ENCODE measurements at places on chromosomes 3 and 15.

DNA sequence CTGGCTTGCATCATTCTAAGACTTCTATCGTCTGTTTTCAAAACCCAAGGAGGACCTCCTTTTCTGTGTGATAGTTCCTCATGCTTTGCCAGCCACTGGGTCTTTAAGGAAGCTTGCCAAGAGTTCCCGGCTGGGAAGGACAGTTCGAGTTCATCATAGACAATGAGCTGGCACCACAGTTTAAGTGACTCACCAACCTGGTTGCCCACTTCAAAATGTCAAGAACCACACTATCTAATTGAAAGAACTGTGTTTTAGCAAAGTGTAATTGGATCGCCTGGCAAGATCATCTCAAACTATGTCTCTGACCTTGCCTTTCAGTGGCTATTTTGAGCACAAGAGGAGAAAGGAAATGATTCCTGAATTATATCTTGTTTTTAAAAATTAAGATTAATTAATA is 27.9 kb downstream of the SOX2 start:
- DNase-seq, result no peak

DNA sequence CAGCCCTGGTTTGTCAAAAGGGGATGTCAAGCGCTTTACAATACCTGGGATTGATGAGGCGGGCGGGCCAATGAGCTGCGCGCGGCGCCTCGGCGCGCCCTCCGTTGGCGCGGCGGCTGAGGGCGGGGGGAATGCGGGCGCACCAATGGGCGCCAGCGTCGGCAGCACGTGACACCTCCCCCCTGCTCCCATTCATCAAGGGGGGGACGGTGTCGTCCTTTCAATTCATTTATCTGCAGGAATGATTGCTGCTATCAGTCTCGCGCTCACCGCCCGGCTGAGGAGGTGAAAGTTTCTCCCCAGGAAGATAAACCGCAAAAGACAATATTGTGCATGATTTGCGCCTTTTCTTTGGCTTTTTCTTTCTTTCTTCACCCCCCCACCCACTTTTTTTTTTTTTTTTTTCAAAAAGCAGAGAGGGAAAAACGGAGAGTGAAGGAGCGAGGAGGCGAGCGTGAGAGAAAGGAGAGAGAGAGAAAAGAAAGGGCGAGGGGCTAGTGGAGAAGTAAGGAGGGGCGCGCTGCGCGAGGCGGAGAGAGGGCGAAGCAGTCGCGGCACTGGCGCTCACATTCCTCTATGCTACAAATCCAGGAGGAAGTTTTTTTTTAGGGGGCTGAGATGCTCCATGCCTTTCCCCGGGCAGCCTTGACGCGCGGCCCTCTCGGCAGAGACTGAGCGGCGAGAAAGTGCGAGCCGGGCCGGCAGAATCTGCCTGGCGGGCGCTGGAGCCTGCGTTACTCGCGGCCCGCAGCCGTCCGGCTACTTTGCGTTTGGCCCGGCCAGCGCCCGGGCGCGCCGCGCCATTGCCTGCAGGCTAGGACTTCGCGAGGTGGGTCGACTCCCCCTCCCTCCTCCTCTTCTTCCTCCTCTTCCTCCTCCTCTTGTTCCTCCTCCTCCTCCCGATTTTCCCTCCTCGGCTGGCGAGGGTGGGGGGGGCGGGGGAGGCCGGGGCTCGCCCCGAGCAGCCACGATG is at the start of gene ZIC1:
TSS of gene ZIC1 (plus strand) at position 223 of the 973 bp plus-strand sequence. CDS start at position 971, 748 bp downstream.
- DNase-seq, result no peak

- DNase-seq, result no peak
Measured at GRCh38 chr3:159532577-159532976, 456.1 kb upstream of the IL12A start.

- DNase-seq, result no peak
Measured at GRCh38 chr15:83158393-83158792, 49.2 kb downstream of the HDGFL3 start.

DNA sequence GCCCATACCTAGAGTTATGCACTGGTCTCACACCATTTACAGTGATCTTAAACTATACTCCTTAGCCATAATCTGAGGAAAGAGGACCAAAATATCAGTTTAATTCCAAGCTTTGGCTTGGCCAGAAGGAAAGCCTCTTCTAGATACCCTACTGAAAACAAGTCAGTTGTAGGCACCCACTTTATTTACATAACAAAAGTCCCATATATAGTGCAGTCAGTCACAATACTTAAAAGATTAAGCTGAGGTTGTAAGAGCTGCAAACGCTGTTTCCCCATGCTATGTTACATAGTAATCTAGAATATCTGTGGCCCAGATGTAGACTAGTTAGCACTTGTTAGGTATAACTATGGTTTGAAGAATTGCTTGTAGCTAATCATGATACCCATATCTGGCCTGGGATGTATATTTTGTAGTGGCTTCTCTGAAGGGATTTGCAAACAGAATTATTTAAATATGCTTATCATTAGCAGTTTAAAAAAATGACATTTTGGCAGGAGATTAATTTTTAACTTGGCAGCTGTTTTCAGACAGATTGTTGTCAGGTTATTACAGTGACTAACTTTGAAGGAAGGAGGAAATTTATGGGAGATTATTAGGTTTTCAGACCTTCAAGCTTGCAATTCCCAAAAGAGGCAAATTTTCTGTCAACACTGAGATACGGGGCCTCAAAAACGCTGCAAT is 160.4 kb upstream of the SLC2A2 start:
- DNase-seq, result no peak

GRCh38 chr15:85891470-85891869 is 96.7 kb upstream of the KLHL25 start:
- no peak for DNase-seq

GRCh38 chr15:83379579-83379959 is 67.6 kb upstream of the SH3GL3 start:
- no peak for DNase-seq

DNA sequence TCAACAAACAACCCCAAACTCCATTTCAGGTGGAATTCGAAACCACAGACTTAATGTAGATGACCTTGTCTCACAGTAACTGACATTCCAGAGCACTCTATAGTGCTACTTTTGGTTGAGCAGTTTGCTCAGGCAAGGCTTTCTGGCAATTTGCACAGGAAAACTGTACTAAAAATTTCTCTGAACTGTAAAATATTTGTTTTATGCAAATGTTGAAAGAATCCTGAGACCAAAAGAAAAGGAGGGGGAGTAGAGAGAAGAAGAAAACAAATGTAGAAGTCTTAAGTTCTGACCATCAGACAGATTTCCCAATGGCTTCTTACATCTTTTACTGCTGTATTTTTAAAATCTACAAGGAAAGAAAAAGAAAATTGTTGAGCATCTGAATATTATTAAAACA is 53.5 kb downstream of the DTWD1 start:
- no peak for DNase-seq

DNA sequence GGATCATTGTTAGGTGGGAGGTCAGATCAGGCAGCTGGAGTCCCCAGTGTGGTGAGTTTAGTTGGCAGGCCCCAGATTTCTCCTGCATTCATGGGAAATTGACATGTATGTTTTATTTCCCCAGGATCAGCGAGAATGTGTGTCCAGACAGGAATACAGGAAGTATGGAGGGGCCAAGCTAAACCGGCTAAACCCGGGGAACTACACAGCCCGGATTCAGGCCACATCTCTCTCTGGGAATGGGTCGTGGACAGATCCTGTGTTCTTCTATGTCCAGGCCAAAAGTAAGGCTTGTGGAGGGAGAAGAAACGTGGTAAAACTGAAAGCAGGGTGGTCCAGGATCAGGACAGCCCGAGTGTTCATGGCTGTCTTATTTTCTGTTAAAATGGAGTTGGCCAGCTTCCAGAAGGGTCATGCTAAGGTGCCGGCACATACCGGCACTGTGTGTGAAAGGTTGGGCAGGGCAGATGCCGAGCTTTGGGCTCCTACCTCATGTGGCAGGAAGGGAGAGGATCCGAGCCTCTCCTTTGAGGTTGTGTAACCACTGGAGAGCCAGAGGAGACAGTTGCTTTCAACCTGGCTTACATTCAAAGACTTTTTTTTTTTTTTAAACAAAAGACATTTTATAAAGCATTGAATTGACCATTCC is 83.1 kb downstream of the PGPEP1L start:
- DNase-seq, result no peak

DNA sequence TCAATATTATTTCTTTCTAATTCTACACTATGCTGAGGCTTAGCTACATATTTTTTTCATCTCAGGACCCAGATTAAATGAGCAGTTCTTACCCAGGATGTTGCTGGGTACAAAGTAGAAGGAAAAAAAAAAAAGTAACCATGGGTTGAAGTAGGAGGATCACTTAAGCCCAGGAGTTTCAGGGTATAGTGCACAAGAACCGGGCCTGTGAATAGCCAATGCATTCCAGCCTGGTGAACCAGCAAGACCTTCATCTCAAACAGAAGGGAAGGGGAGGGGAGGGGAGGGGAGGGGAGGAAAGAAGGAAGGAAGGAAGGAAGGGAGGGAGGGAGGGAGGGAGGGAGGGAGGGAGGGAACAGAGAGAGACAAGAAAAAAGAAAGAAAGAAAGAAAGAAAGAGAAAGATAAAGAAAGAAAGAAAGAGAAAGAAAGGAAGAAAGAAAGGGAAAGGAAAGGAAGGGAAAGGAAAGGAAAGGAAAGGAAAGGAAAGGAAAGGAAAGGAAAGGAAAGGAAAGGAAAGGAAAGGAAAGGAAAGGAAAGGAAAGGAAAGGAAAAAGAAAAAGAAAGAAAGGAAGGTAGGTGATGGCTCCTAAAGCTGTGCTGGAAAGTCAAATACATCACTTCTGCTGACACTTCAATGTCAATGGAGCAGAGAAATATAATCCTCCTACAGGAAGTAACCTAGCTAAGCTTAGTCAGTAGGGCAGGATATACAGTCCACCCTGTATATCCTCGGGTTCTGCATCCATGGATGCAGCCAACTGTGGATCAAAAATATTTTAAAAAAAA is 206.8 kb upstream of the TGFBR2 start:
- DNase-seq, result no peak

- no peak for DNase-seq
Measured at GRCh38 chr3:31051226-31051625, 156.8 kb upstream of the GADL1 start.

DNA sequence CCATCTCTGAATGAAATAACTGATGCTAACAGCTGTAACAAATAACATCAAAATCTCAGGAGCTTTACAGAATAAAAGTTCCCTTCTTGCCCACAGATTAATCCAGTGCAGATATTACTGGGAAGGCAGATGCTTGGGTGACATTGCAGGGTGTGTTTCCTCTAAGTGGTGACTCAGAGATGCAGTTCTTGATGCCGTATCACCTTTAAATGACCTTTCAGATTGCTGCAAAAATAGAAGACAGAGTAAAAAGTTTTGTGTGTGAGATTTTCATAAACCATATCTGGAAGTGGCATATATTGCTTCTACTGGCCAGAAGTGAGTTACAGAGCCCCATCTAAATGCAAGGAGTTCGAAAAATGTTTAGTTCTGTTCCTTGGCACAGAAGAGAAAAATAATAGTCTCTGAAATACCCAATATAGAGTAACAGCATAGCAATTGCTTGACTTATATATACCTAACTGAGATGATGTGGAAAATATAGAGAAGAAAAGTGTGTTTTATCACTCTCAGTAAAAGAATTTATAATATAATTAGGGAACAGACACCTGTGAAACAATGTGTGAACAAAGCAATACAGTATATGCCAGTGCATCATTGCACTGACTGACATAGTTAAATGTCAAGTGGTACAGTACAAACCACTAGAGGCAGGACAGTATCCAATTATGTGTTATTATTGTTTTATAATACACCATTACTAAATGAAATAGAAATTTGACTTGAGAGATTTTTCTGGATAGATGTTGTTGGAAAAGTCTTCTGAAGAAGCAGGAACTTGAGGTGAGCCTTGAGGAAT is 430.7 kb upstream of the CBLB start:
- DNase-seq, result no peak

- no peak for DNase-seq
Measured at GRCh38 chr3:16114930-16115329, 59.5 kb upstream of the GALNT15 start.

GRCh38 chr15:43199945-43200488 is 14.8 kb downstream of the CCNDBP1 start:
- no peak for DNase-seq

DNA sequence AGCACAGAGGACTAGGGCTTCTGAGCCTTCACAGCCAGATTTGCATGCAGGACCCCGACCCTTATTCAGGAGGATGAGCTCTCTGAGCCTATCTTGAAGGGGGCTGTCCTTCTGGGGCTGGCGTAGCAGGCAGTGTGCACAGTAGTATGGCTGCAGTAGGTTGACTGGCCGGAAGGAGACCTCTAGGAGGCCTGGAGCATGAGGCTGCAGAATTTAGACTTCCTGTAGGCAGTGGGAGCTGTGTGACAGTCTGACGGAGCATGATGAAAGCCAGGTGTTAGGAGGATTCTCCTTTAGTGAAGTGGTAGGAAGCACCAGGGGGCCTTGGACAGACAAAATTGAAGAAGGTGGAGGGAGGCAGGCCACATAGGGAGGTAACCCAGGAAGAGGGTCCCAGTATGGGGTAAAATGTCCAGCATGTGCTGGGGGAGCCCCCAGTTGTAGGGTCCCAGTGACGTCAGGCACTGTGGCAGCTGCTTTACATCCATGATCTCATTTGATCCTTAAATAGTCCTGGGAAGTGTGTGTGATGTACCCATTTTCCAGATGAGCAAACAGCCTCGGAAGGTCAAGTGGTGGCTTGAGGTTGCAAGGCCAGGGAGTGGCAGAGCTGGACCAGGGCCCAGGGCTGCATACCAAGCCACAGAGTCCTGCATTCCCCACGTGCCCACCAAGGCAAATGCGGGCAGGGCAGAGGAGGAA is 36.1 kb downstream of the SPSB4 start:
- no peak for DNase-seq

DNA sequence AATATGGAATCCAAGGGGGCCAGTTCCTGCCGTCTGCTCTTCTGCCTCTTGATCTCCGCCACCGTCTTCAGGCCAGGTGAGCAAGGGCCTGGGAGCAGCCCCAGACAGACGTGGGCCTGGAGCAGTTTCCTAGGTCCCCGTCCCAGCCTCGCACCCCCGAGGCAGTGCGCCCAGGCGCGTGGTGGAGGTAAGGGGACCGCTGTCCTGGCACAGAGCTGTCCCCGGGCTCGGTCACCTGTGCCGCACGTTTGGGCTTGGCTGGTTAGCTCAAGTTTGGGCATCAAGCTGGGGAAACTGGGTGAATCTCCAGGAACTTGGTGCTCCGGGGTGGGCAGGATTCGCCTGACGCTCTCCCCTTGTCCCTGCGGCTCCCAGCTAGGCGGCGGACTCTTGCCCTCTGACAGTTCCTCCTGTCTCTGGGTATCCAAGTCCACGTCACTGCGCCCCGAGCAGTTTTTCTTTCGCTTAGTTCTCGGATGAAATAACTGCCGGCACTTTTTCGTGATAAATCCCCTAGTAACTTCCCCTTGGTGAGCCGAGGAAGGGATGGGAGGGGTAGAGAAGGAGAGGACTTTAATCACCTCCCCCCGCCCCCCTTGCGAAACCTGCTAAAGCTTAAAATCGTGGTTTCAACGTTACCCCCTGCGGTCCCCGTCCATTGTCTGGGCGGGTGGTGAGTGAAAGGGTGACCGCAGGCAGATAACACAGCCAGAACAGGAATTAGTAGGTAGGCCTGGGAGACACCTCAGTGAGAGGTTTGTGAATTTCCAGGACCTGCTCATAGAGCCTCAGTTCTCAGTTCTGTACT is 901 bp downstream of the ALCAM start:
- DNase-seq, result peak; percentile 87
